Activated naive CD8-positive, alpha-beta T cell treated with anti-CD3 and anti-CD28 coated beads, Interleukin-2, amount 50 U/mL, for 24 hours (primary cell): ENCODE measurements at places on chromosomes 3 and 15.

DNA sequence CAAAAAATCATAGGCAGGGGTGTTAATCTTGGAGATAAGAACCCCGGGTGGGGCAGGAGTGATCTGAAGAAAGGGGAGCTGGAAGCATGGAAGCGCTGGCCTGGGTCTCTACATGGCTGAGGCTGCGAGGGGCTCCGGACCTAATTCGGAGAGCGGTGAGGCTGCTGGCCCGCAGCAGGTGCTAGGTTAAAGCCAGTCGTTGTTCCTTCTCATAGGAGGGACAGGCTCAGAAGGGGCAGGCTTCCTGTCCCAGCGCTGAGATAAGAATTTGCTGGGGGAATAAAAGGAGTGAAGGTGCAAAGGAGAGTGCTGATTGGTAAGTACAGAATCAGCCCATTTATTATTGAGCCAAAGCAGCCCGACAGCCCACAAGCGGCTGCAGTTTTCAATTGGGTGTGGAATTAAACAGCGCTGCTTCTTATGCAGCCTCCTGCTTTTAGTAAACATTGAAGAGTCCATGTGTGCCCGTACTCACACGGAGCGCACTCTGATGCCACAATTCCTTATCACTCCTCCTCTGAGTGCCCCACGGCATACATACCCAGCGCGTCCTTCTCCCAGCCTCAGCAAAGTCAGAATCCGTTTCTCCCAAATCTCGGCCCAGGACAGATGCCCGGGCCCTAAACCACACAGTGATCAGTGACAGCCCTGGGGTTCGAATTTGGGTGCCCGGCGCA, 17.1 kb downstream of the CHST13 start:
- DNase-seq: no peak

GRCh38 chr15:74203914-74204431, 1.4 kb upstream of the STRA6 start:
- no peak for DNase-seq

GRCh38 chr15:39128746-39129145, 452.1 kb upstream of the THBS1 start:
- DNase-seq: no peak

GRCh38 chr15:99921101-99921500, 187.9 kb upstream of the LYSMD4 start:
- DNase-seq: no peak

- DNase-seq: no peak
These were observed 196.3 kb downstream of the EPHA3 start for GRCh38 chr3:89303701-89304100.

GRCh38 chr15:95868970-95869369, 461.5 kb upstream of the NR2F2 start:
- DNase-seq: no peak

- DNase-seq: no peak
These were observed 36.9 kb upstream of the CTSH start for GRCh38 chr15:78981532-78982313.

DNA sequence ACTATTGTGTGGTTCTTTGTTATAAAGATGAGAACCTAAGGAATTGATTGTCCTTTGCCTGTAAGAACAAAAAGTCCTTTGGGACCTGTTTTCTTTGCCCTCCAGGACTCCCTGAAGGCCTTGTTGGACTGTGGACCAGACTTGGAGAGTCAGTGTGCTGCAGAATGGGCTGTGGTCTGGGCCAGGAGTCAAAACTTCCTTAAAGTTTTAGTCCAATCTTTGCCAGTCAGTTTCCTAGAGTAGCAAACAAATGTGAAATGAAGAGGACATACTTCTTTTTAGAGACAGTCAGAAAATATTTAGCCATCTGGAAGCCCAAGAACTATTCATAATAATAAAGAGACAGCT, 45.4 kb downstream of the PDE8A start:
- no peak for DNase-seq

GRCh38 chr3:61154457-61155198, 96.6 kb downstream of the FHIT start:
- DNase-seq: no peak

DNA sequence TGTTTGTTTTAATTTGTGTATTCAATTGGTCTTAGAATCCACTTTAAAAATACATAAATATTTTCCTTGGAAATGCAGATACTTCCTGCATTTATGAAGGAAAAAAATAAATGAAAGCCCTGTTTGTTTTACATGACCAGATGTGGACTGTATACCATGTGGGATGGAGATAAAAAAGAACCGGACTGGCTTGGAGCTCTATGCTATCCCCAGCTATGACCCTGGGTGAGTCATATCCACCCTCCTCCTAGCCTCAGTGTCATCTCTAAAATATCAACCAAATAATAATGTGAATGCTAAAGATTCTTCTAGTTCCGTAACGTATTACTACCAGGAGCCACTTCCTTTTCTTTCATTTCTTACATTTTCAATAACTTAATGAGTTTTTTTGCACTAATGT, 44.5 kb upstream of the PDZRN3 start:
- DNase-seq: no peak

- peak; percentile 48 for DNase-seq
These were observed 753 bp downstream of the INAFM2 start for GRCh38 chr15:40323953-40324937.

DNA sequence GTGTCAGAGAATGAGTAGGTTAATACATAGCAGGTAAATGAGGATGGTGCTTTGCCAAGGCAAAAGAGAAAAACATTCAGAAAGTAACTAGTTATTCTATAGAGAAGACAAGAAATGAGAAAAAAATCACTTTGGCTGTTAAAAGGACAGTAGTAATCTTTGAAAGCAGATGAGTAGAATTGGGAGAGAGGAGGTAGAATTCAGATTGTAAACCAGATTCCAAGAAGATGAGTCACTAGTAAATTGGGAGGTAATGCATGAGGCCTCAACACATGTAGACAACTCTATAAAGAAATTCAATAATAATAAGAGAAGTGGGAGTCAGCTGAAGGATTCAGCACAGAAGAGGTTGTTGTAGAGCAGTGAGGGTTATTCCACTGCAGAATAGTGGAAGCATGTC, 81.4 kb downstream of the MBNL1 start:
- no peak for DNase-seq

DNA sequence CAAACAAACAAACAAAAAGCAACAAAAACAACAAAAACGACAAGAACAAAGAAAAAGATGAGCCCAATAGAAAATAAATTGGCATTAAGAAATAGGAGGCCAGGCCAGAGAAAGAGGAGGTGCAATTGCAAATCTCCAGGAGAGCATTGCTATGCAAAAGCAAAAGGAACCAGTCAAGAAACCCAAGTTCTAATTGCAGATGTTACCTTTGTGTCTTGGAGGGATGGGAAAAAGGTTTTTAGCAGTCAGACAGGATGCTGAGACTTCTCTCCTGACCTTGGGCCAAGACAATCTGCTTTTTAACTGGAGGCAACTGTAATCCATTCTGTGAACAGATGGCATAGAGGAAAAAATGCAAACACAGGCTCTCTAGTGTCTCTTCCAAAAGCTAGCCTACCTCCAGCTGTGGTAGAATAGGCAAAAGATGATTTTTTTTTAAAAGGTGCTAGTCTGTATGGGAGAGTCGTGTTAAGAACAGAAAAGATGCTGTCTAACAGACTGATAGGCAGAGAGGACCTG, 56.4 kb downstream of the LSAMP start:
- no peak for DNase-seq

- no peak for DNase-seq
These were observed 27.8 kb downstream of the SLC25A26 start for GRCh38 chr3:66248641-66249040.

DNA sequence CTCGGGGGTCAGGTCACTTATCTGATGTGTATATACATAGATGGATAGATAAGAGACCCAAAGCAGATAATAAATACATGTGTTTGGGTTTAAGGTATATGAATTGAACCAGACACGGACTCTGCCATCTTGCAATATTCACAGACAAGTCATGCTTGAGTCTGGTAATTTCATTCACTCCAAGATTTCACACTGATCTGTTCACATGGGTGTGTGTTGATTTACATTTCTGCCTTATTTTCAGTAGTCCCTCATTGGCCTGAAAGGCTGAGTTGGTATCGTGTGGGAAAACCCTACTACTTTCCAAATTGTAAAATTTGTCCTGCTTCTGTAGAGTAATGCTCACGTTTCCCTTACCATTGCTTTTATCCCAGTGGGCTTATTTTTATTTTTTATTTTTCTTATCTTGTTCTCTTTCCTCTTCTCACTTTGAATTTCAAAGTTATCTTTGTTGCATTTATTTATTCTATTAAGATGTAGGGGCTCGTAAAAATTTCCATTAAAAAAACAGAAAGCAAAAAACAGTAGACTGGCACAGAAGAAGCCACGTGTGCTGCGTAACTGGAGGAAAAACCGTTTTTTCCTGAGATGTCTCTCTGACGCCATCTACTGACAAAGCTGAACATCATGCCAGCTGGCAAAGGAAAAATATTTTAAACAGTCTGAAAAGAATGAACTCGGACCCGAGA, 10.8 kb upstream of the MFSD1 start:
- peak; percentile 9 for DNase-seq

GRCh38 chr3:10557781-10558373, 52.5 kb upstream of the ATP2B2 start:
- no peak for DNase-seq

- DNase-seq: no peak
These were observed 117.1 kb upstream of the MRPS22 start for GRCh38 chr3:139226731-139227130.

DNA sequence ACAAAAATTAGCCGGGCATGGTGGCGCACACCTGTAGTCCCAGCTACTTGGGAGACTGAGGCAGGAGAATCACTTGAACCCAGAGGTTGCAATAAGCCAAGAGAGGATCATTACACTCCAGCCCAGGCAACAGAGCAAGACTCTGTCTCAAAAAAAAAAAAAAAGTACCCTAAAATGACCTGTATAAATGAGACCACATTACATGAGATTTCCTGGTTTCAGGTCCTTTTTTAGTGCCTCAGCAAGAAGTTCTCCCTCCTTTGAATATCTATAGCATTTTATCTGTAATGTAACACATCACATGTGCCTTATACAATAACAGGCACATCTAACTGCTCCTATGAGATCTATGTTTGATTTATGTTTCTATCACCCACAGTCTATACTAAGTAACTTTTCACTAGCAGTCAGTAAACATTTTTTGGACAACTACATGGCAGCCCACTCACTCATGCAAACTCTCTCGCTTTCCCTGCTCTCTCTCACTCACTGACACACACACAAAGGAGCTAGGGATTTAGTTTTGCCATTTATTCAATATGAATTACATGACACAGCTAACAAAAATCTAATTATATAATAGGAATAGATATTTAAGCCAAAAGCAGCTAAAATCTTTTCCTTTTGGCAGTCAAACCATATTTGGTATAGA, 34.1 kb downstream of the ADAM10 start:
- DNase-seq: no peak

GRCh38 chr3:4396542-4396941, 70.5 kb downstream of the SUMF1 start:
- no peak for DNase-seq

GRCh38 chr3:124299831-124300230, 307.9 kb upstream of the ROPN1 start:
- no peak for DNase-seq

GRCh38 chr3:79263423-79263822, 504.4 kb downstream of the ROBO1 start:
- no peak for DNase-seq

GRCh38 chr3:50213373-50213772, 8.3 kb downstream of the SLC38A3 start:
- no peak for DNase-seq

- DNase-seq: no peak
These were observed 2.9 kb downstream of the NAA50 start for GRCh38 chr3:113743006-113743630.

DNA sequence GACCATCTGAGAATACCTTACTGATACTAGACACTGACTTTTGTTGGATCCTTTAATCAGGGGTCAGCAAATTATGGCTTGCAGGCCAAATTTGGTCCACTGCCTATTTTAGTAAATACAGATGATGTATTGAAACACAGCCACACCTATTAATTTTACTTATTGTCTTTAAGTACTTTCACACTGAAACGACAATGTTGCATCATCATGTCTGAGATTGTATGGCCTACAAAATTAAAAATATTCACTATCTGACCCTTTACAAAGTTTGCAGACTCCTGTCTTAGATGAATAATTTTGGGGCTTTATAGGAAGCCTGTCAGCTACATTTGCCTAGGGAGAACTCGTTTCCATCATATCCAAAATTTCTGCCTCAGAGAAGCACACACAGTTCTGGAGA, 503.2 kb upstream of the TGFBR2 start:
- no peak for DNase-seq

- DNase-seq: no peak
These were observed 84.3 kb downstream of the CHST2 start for GRCh38 chr3:143203848-143204247.

DNA sequence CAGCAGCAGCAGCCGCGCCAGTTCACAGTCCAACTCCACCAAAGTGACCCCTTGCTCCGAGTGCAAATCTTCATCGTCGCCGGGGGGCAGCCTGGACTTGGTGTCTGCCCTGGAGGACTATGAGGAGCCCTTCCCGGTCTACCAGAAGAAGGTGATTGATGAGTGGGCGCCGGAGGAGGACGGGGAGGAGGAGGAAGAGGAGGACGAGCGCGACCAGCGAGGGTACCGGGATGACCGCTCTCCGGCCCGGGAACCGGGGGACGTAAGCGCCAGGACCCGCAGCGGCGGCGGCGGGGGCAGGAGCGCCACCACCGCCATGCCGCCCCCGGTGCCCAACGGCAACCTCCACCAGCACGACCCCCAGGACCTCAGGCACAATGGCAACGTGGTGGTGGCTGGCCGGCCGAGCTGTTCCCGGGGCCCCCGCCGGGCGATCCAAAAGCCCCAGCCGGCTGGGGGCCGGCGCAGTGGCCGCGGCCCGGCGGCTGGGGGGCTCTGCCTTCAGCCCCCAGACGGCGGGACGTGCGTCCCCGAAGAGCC, 224.1 kb upstream of the IL12A start:
- DNase-seq: no peak

- DNase-seq: no peak
These were observed 126.5 kb upstream of the THBS1 start for GRCh38 chr15:39454189-39454986.

DNA sequence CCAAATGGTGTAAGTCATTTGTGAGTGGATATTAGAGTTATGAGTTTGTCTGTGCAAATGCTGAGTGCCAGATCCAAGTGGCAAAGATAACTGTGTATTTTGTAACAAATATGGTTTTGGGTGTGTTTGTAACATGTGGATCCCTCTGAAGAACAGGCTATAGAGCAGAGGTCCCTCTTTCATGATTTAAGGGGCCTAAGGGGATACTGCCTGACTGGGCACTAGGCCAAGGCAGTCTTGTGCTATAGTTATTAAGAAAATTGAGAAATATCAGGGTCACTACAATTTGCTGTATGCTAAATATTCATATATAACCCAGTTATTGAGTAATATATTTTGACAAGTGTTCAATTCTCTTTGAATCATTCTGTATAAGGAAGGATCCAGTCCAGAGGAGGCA, 555.6 kb upstream of the RGMA start:
- DNase-seq: no peak

DNA sequence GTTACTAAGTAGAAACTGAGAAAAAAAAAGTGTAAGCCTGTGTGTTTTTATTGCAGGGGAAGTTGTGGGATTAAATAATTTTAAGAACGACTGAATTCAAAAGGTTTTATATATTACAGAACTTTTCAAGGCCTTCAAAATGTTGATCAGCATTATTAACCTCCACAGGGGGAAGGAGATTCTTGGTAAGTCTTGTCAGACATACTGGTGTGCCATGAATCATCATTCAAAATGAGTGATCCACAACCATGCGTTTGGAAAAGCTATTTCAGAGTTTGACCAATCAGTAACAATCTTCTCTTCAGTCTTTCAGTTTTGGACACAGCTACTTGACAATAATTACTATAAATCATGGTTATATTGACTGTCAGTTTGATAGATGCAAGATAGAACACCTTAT, 70.2 kb downstream of the ADAMTS9 start:
- no peak for DNase-seq

GRCh38 chr3:70832089-70832833, 519.8 kb upstream of the MDFIC2 start:
- no peak for DNase-seq
